Osteocyte (in vitro differentiated cells): ENCODE measurements at places on chromosomes 16 and 17. TPM values are rescaled to one million over a fixed set of nuclear protein-coding genes. Genes with fewer than 3 reads are reported as not detected.

DNA sequence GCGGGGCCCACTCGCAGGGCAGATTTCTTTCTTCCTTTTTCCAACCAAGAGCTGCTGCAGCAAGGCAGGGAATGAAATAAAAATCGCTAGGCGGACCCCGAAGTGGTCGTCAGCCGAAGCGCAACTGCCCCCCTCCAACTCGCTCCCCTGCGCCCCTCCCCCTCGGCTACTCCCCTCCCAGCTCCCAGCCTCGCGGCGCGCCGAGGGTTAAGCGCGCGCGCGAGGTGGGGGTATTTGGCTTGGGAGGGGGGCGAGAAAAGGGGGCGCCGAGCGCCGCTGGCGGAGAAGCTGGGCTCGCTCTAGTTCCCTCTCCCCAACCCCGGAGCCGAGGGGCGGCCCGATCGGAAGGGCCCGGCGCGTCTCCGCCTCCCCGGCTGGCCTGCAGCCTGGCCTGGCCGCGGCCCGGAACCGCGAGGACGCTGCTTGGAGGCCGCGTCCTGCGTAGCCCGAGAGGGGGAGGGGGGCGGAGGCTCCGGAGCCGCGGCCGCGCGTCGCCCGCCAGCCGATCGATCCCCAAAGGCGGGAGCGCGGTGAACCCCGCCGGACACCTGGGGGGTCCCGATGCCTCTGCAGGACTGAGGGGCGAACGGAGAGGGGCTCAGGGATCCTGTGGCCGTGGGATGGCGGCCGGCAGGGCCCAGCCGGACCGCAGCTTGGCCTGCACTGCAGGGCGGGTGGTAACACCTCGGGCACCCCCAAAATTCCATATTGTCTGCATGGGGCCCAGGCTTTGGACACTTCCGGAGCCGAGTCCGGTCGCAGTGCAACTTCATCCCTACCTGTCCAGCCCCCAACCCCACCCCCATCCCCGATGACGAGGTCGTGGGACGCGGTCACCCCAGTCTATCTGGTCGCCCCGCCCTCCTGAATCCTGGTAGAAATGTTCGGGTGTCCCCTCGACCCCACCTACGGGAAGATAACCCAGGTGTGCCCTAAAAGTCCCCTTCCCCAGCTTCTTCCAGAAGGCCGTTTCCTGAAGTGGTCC is 4.9 kb upstream of the CBX4 start:
- H3K4me1 ChIP-seq, result peaks cover 29% of the 10 kb centered on the region
- H3K36me3 ChIP-seq, result no peaks in the 10 kb centered on the region

The NPIPA7 gene
- total RNA-seq, result 5.9 and 7.6 TPM in 2 replicates

The ATXN7L3 gene
- 86.2 and 89.0 TPM in 2 replicates for total RNA-seq

The AP2B1 gene
- total RNA-seq, result 201 and 208 TPM in 2 replicates

DNA sequence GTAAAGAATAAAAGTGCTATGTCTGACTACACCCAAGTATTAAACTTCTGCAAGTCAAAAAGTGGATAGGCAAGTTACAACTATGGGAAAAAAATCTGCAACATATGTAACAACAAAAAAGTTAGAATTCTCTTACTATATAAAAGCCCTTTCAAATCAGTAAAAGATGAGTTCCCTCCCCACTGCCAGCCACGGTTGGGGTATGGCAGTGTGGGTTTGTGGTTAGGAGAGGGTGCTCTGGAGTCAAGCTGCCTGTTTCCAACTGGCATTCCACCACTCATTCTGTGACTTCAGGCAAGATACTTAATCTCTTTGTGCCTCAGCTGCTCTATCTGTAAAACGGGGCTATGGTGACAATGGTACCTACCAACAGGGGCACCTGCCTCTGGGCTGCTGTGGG is 26.6 kb upstream of the MFSD6L start:
- no peak overlapping the region for H3K27ac ChIP-seq
- H3K36me3 ChIP-seq, result peaks cover 1% of the 10 kb centered on the region
- no peaks in the 10 kb centered on the region for H3K4me1 ChIP-seq
- no peak overlapping the region for H3K4me3 ChIP-seq

- peaks cover 57% of the 10 kb centered on the region for H3K4me1 ChIP-seq
- no peaks in the 10 kb centered on the region for H3K27me3 ChIP-seq
- H3K36me3 ChIP-seq, result no peaks in the 10 kb centered on the region
- no peak for DNase-seq
- peak overlapping the region; percentile 89 for H3K27ac ChIP-seq
- no peak overlapping the region for H3K4me3 ChIP-seq
These were observed 138.2 kb downstream of the C16orf95 start for GRCh38 chr16:87178977-87179376.

The NRN1L gene
- 1.4 and 1.5 TPM in 2 replicates for total RNA-seq

GRCh38 chr16:79607587-79607986 is 7.0 kb upstream of the MAF start:
- H3K27me3 ChIP-seq, result no peaks in the 10 kb centered on the region
- no peak overlapping the region for H3K27ac ChIP-seq
- H3K4me1 ChIP-seq, result peaks cover 33% of the 10 kb centered on the region
- no peak for DNase-seq

The TBC1D3H gene
- total RNA-seq, result not detected in 2 replicates

GRCh38 chr16:6573577-6573976 is 759.1 kb upstream of the RBFOX1 start:
- no peaks in the 10 kb centered on the region for H3K36me3 ChIP-seq
- H3K4me1 ChIP-seq, result no peaks in the 10 kb centered on the region
- no peak for DNase-seq

The NAE1 gene
- 64.4 and 65.0 TPM in 2 replicates for total RNA-seq

- no peak overlapping the region for H3K27ac ChIP-seq
- no peak for DNase-seq
- peaks cover 10% of the 10 kb centered on the region for H3K4me1 ChIP-seq
- no peaks in the 10 kb centered on the region for H3K27me3 ChIP-seq
- peaks cover 6% of the 10 kb centered on the region for H3K36me3 ChIP-seq
- no peak overlapping the region for H3K4me3 ChIP-seq
These were observed 117.9 kb upstream of the AXIN2 start for GRCh38 chr17:65679165-65679845.

GRCh38 chr16:65831903-65832666 is 534.4 kb upstream of the CDH5 start:
- H3K36me3 ChIP-seq, result no peaks in the 10 kb centered on the region
- DNase-seq, result peak; percentile 25
- H3K4me1 ChIP-seq, result no peaks in the 10 kb centered on the region
- H3K27me3 ChIP-seq, result peaks cover 17% of the 10 kb centered on the region
- no peak overlapping the region for H3K4me3 ChIP-seq
- no peak overlapping the region for H3K27ac ChIP-seq

GRCh38 chr17:68505951-68506350 is 6.3 kb upstream of the PRKAR1A start:
- peaks cover 10% of the 10 kb centered on the region for H3K27me3 ChIP-seq
- no peak for DNase-seq
- H3K4me1 ChIP-seq, result peaks cover 9% of the 10 kb centered on the region
- H3K27ac ChIP-seq, result no peak overlapping the region
- H3K36me3 ChIP-seq, result no peaks in the 10 kb centered on the region

DNA sequence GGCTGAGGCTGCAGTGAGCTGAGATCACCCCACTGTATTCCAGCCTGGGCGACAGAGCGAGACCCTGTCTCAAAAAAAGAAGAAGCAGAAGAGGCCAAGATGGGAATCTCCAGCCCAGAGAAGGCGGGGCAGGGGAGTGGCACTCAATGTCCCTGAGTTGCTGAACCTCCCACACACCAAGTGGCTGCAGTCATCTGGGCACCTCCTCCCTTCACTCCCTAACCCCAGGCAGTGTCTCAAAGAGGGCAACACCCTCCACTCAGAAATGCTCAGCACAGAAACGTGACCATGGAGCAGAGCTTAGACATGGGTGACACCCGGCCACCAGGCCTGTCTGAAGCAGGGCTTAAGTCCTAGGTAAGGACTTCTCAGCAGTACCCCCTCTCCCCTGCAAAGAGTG is 36.3 kb upstream of the BCAR1 start:
- H3K4me1 ChIP-seq, result peaks cover 21% of the 10 kb centered on the region
- no peak for DNase-seq
- no peak overlapping the region for H3K4me3 ChIP-seq
- H3K27me3 ChIP-seq, result no peaks in the 10 kb centered on the region
- peaks cover 30% of the 10 kb centered on the region for H3K36me3 ChIP-seq
- H3K27ac ChIP-seq, result no peak overlapping the region

DNA sequence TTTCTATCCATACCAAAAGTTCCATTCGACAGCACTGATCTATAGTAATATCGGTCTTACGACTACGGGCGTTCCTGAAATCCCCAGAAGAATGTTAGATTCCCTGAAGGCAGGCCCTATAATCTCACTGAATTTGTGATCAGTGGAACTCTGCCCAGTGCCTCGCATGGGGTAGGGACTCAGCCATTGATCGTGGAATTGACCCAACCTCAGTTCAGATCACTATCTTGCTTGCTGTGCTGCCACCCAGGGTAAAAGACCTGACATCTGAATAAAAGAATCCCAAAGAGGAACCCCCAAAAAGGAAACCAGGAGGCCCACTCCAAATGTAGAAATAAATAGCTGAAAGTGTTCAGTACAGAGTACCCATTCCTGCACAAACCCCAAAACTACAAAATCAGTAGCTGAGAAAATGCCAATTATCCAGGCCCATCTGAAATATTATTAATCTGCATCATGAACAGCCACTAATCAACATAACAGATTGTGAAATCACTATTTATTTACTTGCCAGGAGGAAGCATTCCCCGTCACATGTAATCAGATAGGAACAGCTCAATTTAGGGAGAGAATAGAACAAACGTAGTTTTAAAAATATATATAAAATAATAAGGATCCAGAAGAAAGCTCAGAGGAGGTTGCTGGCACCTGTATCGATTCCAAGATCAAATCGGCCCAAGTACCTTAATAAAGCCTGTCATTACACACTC is 221.9 kb downstream of the ZFHX3 start:
- H3K27me3 ChIP-seq, result no peaks in the 10 kb centered on the region
- no peak overlapping the region for H3K27ac ChIP-seq
- H3K36me3 ChIP-seq, result peaks cover 24% of the 10 kb centered on the region
- peaks cover 13% of the 10 kb centered on the region for H3K4me1 ChIP-seq
